H54 (cell line): ENCODE measurements at places on chromosomes 3 and 15.

- DNase-seq = no peak
Measured at GRCh38 chr3:104396974-104397669, 969.6 kb upstream of the ALCAM start.

DNA sequence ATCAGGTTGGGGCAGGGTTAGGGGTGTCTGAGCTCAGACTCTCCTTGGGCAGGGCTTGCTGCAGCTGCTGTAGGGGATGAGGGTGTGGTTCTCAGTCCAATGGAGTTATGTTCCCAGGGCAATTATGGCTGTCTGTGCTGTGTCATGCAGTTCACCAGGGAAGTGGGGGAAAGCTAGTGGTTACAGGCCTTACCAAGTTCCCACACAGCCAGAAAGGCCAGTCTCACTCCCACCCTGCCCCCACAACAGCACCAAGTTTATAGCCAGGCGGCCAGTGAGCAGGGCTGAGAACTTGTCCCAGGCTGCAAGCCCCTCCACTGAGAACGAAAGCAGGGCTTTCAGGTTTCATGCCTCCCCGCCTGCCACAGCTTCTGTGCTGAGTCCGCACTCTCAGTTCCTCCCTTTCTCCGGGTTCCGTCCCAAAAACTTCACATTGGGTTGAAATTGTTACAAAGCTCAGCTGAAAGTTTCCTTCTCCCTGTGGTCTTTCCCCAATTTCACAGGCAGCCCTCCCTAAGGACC lies 19.6 kb upstream of the CPOX start:
- no peak for DNase-seq

DNA sequence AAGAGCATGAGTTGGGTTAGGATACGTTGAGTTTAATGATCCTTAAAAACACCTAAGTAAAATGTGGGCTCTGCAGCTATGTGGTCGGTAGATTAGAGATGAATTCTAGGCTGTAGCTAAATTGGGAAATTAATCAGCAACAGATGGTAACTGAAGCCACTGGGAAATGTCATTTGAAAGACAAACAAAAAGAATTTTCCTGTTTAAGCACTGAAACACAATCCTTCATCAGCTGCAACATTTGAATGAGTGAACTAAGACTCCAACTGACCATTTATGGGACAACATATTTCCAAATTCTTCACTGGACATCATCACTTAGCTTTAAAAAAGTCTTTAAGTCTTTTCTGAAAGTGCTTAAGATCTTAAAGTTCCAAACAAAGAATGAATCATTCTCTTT lies 226.9 kb downstream of the ZNF385D start:
- no peak for DNase-seq

GRCh38 chr3:127097481-127097880 lies 95.5 kb upstream of the PRR23E start:
- DNase-seq = no peak

DNA sequence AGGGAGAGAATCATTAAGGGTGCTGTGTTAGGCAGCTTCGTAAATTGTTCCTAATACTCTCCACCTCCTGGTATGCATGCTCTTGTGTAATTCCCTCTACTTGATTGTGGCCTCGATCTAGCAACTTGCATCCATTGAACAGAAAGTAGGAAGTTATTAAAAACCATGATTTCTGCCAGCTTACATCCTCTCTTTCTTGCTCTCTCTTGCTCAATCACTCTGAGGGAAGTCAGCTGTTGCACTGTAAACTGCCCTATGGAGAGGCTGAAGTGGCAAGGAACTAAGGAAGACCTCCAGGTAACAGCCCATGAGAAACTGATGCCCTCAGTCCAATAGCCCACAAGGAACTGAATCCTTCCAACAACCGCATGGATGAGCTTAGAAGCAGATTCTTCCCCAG lies 92.6 kb downstream of the ERC2 start:
- DNase-seq = no peak

DNA sequence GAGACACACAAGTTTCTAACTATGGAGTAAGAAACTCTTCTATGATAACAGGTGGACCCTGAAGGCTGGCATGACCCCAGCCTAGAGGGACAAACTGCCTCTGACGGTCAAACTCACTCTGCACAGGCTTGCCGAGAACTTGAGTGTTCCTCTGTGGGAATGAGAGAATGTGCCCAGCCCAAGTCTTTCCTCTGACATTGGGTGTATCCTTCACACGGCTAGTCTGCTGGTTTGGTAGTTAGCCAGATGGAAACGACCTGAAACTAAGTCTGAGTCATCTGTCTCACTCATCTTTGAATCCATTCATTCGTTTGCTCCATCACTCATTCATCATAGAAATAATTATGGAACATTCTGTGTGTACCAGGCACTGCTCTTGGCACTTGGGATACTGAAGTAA lies 198.4 kb downstream of the ATP10A start:
- DNase-seq = no peak
